Activated CD4-positive, alpha-beta T cell treated with anti-CD3 and anti-CD28 coated beads for 48 hours (primary cell): ENCODE measurements at places on chromosomes 5 and 9.

GRCh38 chr9:83701769-83702168 is 6.0 kb downstream of the UBQLN1 start:
- no peak for DNase-seq

- no peak for DNase-seq
These were observed 203.1 kb upstream of the PIK3R1 start for GRCh38 chr5:68012429-68012828.

DNA sequence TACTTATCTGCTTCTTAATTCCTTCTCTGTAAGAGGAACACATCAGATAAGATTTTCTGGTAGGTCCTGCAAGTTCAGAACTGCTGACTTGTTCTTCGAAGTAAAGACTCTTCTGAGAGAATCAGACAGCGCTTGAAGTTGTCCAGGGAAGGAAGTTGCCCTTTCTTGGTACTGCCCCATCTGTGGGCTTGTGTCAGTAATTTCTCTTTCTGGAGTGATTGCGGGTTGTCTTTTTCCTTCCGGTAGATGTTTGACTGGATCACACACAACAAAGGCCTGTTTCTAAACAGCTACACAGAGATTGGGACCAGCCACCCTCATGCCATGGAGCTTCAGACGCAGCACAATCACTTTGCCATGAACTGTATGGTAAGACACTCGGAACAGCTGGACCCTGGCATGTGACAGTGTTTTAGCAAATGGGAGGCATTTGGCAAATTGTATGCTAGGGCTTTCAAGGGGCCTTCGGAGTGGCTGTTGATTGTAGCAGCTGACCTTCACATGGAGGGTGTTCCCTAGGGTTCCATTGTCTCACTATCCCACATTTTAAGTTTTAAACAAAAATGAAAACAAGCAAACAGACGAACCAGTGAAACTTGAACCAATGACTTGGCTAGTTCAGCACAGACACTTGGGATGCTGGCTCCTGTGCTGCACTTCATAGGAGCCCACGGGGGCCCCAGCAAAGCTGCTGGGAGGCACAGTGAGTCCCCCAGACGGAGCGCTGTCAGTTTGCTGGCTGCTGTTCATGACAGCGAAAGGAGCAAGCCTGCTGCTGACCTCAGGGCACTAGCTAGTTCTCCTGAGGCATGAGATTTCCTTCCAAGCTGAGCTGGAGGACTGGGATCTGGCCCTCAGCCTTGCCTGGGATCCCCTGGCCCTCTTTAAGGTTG is 149.9 kb downstream of the TRIO start:
- DNase-seq: no peak

DNA sequence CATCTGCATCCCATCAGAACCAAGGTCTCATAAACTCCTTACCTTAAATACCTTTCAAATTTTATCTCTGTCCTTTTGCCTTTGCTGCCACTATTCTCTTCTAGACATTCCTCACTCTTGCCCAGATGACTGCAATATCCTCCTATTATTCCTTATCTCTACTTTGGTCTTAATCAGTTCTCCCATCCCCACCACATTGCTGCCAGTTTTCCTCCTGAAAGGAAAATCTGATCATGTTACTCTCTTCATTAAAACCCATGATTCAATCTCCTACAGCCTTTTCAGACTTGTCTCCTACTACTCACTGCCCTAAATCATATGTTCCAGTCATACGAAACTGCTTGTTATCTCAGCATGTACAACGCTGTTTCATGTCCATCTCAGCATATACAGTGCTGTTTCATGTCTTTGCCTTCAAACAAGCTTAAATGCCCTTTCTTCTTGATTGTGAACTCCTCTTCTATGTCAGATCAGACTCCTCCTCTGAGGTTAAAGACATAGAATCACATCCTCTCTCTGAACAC is 152.6 kb upstream of the FST start:
- DNase-seq: no peak

DNA sequence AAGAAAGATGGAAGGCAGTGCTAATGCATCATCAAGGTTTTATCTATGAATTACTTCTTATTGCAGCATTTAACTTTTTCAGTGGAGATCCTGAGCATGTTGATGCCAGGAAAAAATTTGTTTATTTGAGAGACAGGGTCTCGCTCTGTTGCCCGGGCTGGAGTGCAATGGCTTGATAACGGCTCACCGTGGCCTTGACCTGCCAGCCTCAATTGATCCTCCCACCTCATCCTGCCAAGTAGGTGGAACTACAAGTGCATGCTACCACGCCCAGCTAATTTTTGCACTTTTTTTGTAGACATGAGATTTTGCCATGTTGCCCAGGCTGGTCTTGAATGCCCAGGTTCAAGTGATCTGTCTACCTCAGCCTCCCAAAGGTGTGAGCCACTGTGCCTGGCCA is 47.2 kb downstream of the AOPEP start:
- no peak for DNase-seq

DNA sequence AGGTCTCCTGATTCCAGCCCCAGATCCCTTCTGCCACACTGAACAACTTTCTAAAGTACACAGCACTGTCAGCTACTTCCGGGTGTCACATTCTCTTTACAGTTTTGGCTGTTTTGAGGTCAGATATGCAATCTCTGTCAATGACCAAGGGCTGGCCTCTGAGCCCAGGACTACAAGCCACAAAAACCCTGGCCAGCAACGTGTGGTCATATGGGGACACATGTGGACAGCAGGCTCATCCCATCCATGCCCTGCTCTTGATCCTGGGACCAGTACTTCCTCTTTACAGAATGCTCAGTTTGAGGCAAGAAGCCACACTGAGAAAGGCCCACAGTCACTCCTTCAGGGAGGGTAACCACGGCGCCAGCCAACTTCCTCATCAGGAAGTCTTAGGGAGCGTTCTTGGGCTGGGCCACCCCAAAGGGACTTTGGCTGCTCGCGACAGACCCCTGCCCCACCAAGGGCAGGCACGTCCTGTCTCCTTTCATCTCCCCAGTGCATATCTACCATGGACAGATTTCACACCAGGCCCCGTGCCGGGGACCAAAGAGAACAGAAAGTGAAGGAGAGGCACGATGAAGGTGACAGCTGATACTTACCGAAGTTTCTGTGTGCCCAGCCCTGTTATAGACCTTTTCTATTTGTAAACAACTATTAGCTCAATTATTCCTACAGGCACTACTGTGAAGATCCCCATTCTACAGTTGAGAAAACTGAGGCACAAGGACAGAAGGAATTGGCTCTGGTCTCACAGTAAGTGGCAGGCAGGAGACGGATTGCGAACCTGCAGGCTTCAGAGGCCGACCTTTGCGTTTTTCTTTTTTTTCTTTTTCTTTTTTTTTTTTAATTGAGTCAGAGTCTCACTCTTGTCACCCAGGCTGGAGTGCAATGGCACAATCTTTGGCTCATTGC is 37.3 kb downstream of the STK10 start:
- DNase-seq: peak; percentile 18

- DNase-seq: peak; percentile 62
These were observed 49.6 kb upstream of the PSD2 start for GRCh38 chr5:139745800-139746690.

- DNase-seq: no peak
These were observed 30.9 kb downstream of the GSN start for GRCh38 chr9:121298689-121299466.

DNA sequence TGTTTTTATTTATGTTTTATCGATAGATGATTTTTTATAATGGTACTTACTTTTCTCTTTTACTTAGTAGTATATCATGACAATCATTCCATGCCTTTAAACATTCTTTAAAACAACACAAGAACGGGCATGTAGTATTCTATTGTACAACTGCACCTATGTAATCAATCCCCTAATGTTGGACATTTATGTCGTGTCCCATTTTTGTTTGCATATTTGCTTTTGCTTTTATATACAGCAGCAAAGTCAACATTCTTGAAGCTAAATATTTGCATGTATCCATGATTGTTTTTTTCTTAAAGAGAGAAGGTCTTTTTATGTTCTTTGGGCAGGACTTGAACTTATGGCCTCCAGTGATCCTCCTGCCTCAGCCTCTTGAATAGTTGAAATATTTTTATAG is 527.0 kb upstream of the CLINT1 start:
- DNase-seq: no peak

DNA sequence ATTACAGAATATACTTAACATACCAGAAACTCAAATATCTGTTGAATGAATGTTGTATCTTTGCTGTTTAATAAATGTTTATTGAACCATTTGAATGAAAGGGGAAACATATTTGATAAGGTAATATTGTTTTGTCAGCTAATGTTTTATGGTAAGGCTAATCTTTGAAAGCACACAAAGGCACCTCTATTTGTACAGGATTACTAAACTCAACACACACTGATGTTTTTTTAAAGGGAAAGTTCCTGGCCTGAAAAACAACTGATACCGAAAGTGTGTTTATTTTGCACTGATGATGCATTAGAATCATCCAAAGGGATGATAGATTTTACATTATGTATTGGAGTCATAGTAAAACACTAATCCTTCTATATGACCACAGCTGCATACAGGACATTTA is 82.5 kb downstream of the ADCY2 start:
- no peak for DNase-seq

- DNase-seq: no peak
These were observed 68.6 kb upstream of the STARD4 start for GRCh38 chr5:111580956-111581355.

DNA sequence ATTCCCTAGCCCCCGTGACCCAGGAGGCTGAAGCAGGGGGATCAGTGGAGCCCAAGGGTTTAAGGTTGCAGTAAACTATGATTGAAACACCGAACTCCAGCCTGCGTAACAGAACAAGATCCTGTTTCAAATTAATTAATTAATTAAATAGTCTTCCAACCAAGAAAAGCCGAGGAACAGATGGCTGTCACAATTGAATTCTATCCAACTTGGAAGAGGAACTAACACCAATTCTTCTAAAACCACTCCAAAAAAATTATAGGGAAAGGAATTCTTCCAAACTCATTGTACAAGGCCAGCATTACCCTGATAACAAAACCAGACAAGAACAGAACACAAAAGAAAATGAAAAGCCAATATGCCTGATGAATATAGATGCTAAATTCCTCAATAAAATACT is 43.4 kb upstream of the RGS7BP start:
- DNase-seq: no peak

GRCh38 chr9:84697509-84698114 is 28.1 kb downstream of the NTRK2 start:
- peak; percentile 60 for DNase-seq

DNA sequence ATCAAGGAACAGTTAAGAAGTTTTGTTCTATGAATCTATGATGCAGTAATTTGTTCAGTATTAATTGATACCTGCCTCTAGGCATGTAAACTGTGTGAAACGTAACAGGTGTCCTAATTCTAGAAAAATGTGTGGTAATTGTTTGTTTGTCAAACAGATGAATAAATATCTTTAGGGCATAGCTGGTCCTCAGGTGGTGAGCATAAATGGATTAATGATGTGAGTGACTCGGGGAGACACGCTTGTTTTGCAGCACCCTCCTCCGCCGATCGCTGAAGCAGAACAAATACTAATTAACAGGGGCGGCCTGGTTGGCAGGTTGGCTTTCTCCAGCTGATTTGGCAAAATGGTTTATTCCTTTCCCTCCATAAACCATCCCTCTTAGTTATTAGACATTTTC is 88.8 kb downstream of the TLE4 start:
- no peak for DNase-seq

DNA sequence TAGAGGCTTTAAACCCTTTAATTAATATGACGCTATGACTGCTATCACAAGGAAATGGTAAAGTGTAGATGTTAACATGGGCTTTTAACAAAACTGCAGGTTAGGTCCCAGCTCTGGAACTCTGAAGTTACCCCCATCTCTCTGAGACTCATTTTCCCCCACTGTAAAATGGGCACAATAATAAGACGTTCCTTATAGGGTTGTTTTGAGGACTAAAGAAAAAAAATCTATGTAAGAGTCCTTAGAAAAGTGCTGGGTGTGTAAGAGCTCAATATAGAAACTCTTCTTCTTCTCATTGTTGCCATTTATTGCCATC is 45.8 kb upstream of the STK32A start:
- DNase-seq: no peak

DNA sequence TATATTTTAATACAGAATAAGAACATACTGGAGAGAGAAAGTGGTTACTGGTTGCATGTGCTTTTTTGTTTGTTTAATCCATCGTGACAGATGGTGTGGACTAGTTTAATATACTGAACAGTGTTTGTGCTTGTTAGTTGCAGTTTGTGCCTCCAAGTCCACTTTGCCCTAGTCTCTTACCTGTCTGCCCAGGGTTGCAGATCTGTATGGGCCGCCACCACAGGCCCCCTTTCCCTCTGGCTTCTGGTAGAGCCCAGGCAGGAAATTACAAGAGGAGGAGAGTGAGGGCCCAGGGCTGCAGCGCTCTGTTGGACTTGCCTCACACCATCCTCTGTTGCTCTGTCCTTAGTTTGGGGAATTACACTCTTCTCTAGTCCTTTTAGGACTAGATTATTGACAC is 166.4 kb downstream of the KDM4C start:
- no peak for DNase-seq

- DNase-seq: no peak
These were observed 48.4 kb upstream of the GNE start for GRCh38 chr9:36306471-36307306.

GRCh38 chr9:114012126-114012525 is 66.0 kb downstream of the AMBP start:
- no peak for DNase-seq

GRCh38 chr5:136811086-136811485 is 445.7 kb upstream of the TRPC7 start:
- no peak for DNase-seq

- no peak for DNase-seq
These were observed 75.7 kb upstream of the CCDC112 start for GRCh38 chr5:115372146-115372545.

GRCh38 chr9:92717201-92718085 is 47.2 kb downstream of the BICD2 start:
- DNase-seq: no peak

GRCh38 chr9:123851851-123852250 is 78.1 kb downstream of the DENND1A start:
- no peak for DNase-seq

DNA sequence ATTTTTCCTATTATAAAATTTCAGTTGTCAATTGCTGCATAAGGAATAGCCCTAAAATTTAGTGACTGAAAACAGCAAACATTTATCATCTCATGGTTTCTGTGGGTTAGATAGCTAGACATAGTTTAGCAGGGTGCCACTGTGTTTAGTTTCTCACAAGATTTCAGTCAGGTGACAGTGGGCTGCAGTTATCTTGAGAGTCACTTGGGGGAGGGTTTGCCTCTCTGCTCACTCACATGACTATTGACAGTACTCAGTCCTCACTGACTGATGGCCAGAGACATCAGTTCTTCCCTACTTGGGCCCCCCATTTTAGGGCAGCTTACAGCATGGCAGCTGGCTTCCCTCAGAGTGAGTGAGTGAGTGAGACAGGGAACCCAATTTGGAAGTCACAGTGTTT is 42.0 kb downstream of the PBX3 start:
- DNase-seq: no peak

DNA sequence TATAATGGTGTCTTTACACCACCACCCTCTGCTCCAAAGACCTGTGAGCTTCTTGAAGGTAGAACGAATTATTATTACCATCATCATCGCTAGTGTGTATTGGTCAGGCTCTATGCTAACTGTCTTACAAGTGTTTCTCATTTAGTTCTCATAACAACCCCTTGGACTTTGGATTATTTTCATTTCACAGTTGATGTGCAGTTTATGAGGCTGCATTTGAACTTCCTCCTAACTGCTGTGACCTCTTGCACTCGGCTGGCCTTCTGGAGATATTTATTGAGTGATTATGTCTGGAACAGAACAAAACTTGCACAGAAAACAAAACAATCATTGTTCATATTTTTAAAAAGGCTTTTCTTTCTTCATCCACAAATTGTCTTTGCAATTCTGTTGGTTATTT is 306.3 kb upstream of the SGCD start:
- no peak for DNase-seq

- no peak for DNase-seq
These were observed 135.4 kb downstream of the ATG10 start for GRCh38 chr5:82107267-82107666.

- DNase-seq: no peak
These were observed 1.6 kb downstream of the ZNF462 start for GRCh38 chr9:106864373-106865143.
